ENCODE measurements at places on chromosomes 2 and 18.

GRCh38 chr2:217897816-217898806, 104.7 kb downstream of the TNS1 start:
- no peak for DNase-seq

GRCh38 chr2:74778381-74779264, 55.3 kb upstream of the HK2 start:
- DNase-seq, result peak; percentile 59

- no peak for DNase-seq
Observed at GRCh38 chr2:122515731-122516290, 760.4 kb downstream of the TSN start.

DNA sequence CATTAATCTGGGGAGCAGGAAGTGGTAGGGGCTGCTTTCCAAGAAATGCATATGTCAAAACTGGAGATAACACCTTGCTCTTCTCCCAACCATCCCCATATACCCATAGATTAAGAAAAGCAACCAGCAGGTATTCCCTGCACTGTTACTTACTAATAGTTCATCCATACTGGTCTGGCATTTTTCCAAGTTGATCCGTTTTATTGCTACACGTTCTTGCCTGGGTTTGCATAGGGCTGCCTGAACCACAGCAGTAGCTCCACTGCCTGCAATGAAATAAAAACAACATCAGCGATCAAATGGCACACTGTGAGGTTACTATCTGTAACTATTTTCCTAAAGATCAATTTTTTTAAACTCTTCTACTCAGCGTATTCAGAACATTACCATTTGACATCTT, 65.6 kb downstream of the STK39 start:
- no peak for DNase-seq

DNA sequence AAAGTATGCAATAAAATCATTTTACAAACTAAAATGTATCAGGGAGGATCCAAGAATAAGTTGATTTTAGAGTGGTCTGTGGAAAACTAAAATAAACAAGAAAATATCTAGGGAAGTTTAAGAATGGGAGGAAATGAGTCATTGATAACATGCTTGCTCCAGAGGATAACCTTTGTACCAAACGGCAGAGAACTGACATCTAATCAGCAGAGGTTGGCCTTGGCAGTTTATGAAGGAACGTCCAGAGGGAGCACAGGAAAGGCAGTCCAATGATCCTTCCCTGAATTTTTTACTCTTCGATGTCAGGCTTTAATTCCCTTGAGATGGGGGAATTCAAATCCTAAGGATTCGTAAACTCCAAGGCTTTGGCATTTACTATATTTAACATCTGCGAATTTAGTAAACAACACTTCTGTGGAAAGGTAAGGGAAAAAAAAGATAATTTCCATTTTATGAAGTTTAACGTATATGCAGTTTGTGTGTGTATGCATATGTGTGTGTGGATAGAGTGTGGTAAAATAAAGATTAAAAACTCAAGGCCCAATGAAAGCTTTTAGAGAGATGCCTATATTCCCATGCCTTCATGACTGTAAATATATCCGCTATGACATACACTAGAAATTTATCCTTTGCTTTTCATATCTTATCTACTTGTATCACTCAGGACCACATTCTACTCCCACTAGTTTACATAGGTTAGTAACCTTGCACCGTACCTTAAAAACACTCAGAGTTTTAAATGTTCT, 8.7 kb upstream of the INPP1 start:
- DNase-seq, result peak; percentile 46

DNA sequence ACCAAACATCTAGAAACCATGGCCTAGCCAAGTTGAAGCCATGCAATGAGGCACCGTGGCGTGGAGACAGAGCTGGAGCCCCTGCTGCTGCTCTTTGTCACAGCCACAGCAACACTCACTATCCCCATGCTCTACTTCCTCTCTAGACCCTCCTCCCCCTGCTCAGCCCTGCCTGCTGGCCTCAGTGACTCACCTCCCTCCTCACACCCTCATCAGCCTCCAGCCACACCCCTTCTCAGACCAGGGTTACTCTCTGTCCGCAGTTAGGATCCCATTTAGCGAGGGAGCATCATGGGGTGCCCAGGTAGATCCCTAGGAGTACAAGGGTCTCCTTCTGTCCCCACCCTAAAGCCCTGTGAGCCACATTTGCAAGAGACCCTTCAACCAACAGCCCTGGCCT, 25.4 kb upstream of the SOX11 start:
- no peak for DNase-seq

Measured in amniotic epithelial cell (primary cell).